ENCODE measurements at places on chromosomes 2 and 18.

GRCh38 chr18:25423267-25423666, 71.3 kb upstream of the ZNF521 start:
- no peak for DNase-seq

DNA sequence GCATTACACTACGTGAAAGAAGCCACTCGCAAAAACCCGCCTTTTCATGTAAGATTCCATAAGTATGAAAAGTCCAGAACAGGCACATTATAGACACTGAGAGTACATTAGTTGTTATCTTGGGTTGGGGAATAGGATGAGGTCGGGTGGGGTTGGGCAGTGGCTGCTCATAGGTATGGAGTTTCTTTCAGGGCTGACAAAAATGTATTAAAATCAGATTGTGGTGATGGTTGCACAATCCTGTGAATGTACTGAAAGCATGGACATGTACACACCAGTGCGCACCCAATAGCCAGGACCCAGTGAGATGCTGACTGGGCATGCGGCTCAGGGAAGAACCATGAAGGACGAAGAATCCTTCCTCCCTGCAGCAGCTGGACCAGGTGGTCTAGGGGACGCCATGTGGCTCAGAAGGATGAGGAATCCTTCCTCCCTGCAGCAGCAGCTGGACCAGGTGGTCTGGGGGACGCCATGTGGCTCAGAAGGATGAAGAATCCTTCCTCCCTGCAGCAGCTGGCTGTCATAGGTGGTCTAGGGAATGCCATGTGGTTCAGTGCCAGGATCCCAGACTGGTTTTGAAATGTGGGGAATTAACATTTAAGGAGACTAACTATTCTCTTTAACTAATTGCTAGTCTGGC, 50.1 kb downstream of the MBP start:
- DNase-seq, result no peak

DNA sequence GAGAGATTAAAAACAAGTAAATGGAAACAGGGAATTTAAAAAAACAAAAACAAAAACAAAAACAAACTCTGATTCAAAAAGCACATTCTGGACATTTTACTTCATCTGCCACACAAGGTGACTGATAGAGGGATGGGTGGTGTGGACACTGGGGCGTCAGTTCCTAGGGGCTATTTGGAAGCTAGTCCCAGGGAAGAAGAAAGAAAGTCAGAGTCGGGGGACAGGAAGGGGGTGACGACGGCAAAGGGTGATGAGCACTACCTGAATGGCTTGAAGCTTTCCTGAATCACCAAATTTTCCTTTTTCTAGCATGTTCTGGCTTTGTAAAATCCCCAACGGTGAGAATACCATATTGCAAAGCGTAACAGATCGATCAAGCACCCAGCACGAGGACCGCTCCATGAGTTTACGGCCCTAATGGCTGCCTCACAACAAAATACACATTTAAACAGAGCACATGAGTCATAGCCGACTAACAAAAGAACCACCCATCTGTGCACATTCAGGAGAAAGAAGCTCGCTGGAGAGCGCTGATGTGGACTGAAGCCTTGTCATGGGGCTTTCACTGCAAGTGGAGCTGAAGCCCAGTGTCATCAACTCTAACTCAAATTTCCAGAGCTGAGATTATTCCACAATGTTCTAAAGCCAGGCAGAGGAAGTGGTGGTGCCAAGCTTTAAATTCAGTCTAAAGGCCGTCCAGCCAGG, 178.9 kb downstream of the LNPK start:
- no peak for DNase-seq

- no peak for DNase-seq
Measured at GRCh38 chr2:113799375-113799774, 42.9 kb upstream of the SLC35F5 start.

- DNase-seq, result no peak
Measured at GRCh38 chr18:57429167-57430078, 5.8 kb upstream of the ONECUT2 start.

DNA sequence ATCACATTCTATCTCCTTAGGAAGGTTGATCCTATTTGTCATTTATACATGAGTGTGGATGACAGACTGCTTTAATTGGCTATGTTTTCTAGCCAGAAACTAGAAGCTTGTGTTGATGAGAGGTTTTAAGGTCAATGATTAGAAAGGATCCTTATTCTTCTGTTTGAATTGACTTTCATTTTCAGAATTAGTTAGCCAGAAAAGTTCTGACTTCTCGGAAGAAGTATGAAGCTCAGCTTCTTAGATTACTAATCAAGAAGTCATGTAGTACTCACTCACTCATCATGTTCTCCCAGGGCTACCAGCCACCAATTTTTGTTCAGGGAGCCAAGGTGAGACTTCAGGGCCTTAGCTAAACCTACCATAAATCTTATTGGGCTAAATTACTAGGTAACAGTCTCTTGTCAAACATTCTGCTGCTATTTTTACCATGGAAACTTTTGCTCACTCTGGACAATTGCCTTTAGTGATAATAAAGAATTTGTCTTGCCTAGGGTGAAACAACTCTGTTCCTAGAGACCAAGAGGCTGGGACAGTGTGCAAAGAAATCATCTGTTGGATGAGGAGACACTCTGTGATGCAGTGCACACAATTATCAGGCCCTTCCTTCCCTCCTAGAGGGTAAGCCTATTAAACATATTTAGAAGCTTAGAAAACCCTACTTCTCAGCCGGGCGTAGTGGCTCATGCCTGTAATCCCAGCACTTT, 111.6 kb upstream of the DNMT3A start:
- DNase-seq, result no peak

DNA sequence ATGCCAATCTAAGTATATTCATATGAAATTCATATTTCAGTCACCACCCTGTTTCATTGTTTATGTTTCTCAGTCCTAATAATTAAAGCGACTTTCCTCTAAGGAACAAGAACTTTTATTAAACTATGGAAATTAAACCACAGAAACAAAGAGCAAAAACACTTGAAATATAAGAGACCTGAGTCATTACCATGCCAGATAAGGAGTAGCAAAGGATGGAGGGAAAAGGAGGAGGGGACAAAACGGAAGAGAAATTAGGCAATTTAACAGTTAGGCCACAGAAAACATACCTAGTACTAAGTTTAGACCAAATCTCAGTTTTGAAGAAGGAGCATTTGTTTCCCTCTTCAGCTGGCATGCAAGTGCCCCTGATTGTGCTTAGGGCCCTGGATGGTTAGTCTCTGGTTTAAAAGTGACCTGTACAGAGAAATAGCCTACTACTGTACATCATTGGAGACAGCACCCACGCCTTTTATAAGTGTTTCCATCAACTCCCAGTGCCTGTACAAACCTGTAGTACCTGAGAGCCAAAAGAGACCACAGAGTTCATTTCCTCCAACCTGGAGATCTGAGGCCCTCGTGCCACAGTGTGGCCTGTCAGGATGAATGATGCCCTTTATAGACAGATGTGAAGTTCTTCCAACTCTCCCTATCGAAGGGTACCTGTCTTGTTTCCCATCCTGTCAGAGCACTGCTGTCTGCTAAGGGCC, 74.5 kb downstream of the SPATS2L start:
- no peak for DNase-seq

DNA sequence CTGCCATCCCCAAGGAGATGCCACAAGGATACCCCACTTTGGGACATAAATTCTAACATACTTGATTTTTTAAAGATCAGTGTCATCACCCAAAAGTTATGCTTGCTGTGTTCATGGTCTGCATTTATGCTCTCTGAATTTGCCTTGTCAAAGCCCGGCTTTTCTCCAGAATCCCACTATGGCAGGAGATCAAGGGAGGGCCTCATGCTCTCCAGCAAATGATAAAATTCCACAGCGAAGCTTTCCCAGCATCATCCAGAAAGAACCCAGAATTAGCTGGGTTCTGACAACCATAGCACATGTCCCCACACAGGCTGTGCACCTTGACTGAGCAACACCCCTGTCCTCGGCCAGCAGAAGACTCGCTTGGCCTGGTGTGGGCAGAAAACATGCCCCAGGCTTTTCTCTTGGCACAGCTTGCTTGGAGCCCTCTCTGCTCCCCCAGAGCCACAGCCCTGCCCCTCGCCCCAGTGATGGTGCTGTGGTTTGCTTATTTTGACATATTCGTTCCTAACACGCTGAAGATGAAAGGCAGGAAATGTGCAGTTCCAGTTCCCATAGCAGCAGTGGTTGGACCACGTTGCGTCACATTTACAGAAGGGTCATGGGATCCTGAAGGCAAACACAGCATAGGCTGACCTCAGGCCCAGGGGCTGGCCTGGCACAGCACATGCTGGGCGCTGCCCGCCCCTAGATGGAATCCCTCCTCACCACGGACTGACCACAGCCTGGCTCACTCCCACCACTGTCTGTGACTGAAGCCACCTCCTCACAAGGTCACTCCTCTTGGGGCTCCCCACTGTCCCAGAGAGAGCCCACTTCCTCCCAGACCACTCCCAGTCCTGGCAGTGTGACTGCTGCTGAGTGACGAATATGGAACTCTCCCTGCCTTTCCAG, 14.1 kb upstream of the CHRNA1 start:
- DNase-seq, result peak; percentile 56

DNA sequence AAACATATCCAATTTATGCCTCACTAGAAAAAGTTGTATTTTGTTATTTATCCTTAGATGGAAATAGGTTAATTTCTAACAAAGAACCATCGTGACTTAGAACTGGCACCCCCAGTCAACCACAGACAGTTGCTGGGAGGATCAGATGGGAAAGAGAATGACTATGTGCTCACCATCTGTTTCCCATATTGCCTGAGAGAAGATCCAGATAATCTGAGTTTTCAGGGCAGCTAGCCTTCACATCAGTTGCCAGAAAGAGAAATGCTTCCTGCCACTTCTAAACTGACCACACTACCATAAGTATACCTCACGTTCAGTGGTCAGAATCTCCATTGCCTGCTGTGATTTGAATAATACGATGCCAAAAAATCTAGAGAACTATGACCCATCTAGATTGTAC, 28.4 kb upstream of the NEB start:
- no peak for DNase-seq
